ENCODE measurements at places on chromosomes 11 and 22.

DNA sequence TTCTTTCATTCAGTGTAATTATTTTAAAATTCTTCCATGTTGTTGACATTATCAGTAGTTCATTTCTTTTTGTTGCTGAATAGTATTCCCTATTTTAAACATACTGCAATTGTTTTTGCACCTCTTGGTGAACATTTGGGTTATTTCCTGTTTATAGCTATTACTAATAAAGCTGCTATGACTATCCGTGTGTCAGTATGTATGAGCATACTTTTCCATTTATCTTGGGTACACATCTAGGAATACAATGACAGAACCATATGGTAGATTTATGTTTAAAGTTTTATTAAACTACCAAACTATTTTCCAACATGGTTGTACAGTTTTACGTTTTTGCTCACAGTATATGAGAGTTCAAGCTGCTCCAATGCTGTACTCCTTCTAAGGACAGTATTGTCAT lies 22.0 kb upstream of the FIBIN start:
- DNase-seq = no peak

DNA sequence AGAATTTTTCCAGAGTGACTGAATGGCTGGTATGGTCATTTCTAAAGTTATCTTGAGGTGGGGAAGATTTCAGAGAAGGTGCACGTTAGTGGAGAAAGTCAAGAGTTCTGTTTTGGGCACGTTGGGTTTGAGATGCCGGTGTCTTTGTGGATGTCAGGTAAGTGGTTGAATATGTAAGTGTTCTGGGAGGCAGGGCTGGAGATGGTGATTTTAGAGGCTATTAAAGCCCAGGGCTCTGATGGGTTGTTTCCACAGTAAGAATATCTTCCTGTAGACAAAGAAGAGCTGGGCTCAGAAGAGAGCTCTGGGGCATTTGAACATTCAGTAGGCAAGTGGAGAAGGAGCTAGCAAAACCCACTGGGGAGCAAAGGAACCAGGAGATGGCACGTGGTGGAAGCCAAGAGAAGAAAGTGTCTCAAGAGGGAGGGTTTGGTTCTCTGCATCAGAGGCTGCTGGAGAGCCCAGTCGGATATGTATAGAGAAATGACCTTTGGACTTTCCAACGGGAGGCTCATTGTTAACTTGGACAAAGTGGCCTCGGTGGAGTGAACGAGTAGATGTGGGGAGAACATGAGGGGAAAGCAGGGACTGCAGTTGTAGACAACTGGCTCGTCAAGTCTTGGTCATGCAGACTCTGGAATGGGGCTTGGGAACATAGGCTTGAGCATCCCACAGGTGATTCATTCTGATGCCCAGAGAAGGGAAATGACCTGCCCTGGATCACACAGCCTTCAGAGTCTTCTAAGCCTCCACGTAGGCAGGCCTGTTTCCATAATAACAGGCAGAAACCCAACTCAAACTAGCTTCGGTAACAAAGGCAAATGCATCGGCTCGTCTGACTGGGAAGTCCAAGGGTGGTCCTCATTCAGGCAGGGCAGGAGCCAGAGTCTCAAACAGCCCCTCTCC lies 98.4 kb upstream of the PARVA start:
- no peak for DNase-seq

GRCh38 chr11:134052988-134053945 lies 15.6 kb upstream of the JAM3 start:
- no peak for DNase-seq

DNA sequence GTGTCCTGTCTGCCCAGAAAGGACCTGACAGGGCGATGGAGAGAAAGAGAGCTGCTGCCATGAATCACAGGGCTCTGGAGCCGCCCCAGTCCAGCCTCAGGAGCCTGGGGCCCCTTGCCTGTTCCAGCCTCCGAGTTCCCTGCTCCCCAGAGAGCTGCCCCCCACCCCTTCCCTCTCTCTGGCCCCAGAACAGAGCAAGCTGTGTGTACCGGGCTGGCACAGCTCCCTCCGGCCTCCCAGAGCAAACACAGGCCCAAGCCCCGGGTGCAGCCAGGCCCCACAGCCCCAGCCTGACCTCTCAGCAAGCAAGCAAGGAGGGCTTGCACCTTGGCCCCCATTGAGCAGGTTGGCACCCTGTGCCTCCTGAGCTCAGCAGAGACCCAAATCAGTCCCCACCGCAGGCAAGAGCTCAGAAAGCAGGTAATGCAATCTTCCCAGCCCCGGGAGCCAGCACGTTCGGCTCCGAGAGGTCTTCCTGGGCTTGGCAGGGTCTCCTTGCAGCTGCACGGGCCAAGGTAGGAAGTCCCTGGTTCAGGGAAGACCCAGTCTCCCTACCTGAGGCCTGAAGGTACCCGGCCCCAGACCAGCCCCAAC lies 1.4 kb downstream of the PACSIN3 start:
- no peak for DNase-seq

- DNase-seq = no peak
Observed at GRCh38 chr11:3840870-3841425, at the start of gene RHOG. Gene RHOG (minus strand): TSS chr11:3840959. CDS start chr11:3828138, 12,821 bp downstream.

- no peak for DNase-seq
Observed at GRCh38 chr11:19258641-19259230, 18.0 kb upstream of the E2F8 start.

DNA sequence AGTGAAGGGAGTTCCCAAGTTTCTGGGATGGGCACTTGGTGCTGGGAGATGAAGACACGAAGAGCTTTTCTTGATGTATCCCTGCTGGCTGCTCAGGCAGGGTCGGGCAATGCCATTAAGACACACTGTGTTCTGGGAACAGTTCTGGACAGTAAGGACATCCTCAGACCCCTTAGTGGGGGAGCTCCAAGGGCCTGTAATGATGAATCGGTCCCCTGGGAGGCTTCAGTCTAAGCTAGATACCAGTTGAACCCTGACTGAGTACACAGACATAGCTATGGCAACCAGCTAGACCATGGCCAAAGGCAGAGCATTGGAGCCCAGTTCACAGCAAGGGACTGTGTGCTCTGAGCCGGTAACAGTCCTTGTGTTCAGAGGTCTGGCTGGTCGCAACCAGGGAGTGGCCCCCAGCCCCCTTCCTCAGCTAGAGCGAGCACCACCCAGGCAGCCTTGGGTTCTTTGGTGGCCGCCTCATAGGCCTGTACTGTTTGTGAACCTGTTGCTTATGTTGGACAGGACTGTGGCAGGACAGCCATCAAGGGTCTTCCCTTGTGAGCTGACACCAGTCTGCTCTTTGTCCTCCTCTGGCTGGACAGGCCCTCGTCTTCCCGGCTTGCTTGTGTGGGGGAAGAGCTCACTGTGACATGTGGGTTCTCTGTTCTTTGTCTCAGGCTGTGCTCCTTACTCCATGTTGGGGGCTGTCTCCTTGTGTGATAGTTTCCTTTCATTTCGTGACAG lies 25.0 kb downstream of the MED15 start:
- no peak for DNase-seq

GRCh38 chr22:49068861-49069500 lies 758.7 kb downstream of the BRD1 start:
- DNase-seq = no peak

All from activated CD4-positive, alpha-beta T cell treated with anti-CD3 and anti-CD28 coated beads, Interleukin-2, Interleukin-6, amounts not matched to agents 100 ng/mL and 50 ng/mL, durations not matched to agents 16 hours and 8 hours (primary cell).